Substantia nigra (tissue), 51 donors: ENCODE measurements at places on chromosomes 1 and 21.

- no peak for DNase-seq
Observed at GRCh38 chr1:116389013-116389412, 16.0 kb downstream of the ATP1A1 start.

- no peak for DNase-seq
Observed at GRCh38 chr1:224681816-224682215, 65.7 kb downstream of the CNIH3 start.

DNA sequence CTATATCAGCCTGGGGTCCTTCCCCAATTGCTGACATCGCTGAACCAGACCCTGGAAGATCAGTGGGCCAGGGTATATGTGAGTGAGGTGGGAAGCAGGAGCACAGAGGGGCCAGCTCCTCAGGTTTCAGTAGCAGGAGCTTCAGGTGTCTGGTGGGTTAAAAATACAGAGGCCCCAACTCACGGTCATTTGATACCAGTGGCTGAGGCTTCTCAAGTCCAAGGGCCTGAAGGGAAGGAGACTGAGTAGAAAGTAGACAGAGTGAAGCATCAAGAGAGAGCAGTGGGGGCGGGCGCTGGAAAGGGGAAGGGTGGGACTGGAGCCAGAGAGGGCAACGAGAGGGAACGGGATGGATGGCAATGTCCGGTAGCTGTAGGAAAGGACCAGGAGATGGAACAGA lies 2.0 kb upstream of the CASQ1 start:
- DNase-seq, result no peak

GRCh38 chr1:21059021-21059420 lies 117.7 kb downstream of the EIF4G3 start:
- DNase-seq, result no peak

DNA sequence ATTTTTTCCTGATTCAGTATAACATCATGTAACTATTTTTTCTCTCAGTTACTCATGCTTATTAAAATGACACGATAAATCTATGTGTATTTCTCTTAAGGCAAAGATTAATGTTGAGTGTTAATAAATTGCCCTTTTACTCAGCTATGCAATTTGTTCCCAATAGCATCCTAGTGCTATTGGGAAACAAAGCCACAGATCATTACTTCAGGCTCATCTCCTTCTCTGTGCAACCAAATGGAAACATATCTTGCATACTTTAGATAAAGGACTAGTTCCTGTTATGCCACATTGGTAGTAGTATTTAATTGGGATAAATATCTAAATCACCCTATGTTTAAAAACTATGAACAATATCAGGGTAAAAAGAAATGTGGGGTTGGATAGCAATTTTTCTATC lies 106.2 kb downstream of the PLPPR4 start:
- no peak for DNase-seq

DNA sequence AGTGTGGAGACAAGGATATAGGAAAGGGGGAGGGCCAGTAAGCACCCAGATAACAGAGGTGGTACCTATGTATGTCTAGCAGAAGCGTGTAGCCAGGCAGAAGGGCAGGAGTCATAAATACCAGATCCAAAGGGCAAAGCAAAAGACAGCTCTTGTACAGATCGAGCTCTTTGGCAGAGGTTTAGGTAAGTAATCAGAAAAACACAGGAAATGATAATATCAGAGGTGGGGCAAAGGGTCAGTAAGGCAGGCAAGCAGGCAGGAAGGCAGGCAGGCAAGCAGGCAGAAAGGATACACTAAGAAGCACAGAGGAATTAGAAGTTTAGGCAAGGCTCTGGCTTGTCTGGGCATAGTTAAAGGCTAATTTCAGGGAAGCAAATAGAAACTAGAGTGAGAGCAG lies 22.7 kb upstream of the SLFNL1 start:
- DNase-seq, result no peak

GRCh38 chr1:33928251-33928650 lies 64.4 kb downstream of the HMGB4 start:
- DNase-seq, result no peak

DNA sequence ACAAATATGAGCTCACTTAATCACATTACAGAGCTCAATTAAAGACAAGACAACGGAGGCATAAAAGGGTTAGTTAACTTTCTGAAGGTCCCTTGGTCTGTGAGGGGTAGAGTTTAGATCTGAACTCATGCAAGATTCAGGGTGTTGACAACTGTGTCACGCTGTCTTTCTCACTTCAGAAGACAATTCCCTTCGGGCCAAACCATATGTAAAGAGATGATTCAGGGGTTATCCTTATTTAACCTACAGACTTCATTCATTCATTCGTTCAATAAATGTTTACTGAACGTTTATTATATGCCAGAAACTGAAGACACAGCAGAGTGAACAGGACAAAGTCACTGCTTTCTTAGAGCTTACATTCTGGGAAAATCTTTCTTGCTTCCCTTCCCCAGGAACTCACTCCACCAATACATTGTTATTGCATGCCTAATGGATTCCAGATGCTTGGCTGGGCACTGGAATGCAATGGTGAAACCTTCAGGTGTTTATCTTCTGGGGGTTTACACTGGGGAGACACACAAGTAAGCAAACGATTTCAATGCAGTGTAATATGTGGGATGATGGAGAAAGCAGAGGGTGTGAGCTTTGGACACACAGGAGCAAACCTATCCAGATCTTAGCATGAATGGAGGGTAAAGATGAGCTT lies 6.4 kb downstream of the XCL1 start:
- DNase-seq, result no peak

- DNase-seq, result no peak
Observed at GRCh38 chr1:67482733-67483482, 52.7 kb upstream of the SERBP1 start.

- DNase-seq, result no peak
Observed at GRCh38 chr1:23615423-23615822, 56.1 kb upstream of the ID3 start.

GRCh38 chr21:35504951-35505466 lies 455.9 kb upstream of the RUNX1 start:
- DNase-seq, result no peak

GRCh38 chr21:23045955-23046354 lies 2047.7 kb downstream of the NCAM2 start:
- no peak for DNase-seq

DNA sequence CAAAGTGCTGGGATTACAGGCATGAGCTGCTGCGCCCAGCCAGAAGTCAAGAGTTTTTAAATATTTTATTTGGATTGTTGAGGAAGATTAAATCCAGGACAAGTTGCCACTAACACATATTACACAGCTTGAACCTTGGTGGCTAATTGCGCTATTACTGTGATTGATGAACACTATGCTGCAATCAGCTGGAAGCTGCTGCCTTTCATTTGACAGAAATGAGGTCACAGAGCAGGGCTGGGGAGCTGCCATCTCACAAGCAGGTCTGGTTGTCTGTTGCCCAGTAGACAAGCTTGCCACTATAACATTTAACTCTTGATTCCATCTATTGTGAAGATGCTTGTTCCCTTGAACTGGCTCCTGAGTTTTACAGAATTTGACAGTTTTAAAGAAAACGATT lies 37.4 kb upstream of the NRDC start:
- no peak for DNase-seq

- no peak for DNase-seq
Observed at GRCh38 chr1:59682396-59683080, 132.2 kb upstream of the HOOK1 start.

DNA sequence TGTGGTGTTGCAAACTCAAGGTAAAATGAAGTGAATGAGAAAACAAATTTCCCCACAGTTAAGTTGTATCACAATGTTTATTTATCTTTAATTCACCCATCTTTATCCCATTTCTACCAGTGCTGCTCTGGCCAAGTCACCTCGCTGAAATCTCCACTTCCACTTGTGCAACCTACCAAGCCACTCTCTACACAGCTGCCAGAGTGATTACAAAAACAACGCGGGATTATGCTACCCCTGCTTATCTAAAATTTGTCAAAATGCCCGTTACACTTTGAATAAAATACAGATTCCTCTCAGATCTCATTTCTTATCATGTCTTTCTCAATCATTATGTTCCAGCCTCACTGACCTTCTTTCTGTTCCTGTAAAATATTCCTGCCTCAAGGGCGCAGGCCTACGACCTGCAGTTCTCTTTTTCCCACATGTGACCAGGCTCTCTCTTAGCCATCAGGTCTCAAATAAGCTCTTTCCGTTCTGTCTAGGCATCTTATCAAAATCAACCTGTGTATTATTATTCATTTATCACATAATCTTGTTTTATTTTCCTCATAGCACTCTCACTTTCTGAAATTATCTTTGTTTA lies 95.6 kb downstream of the NTMT2 start:
- no peak for DNase-seq

DNA sequence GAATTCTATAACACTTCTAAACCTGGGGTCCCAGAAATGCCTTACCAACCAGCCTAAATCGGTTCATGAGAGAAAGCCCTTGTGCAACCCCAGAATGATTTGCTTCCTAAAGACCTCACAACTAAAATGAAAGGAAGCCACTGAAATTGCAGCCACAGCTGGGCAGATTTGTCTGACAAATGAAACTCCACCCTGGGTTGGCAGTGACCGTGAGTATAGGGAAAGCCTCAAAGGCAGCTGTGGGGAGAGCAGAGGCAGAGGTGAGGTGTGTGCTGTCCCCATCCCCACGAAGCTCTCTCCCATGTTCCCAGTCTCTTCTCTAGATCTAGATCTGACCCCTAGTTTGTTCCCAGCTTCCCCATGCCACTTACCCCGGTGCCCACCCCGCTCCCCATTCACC lies 23.1 kb downstream of the RHBDL2 start:
- no peak for DNase-seq

- DNase-seq, result no peak
Observed at GRCh38 chr21:15436031-15436430, 293.8 kb upstream of the USP25 start.

GRCh38 chr1:78178816-78179215 lies 133.1 kb downstream of the GIPC2 start:
- no peak for DNase-seq

DNA sequence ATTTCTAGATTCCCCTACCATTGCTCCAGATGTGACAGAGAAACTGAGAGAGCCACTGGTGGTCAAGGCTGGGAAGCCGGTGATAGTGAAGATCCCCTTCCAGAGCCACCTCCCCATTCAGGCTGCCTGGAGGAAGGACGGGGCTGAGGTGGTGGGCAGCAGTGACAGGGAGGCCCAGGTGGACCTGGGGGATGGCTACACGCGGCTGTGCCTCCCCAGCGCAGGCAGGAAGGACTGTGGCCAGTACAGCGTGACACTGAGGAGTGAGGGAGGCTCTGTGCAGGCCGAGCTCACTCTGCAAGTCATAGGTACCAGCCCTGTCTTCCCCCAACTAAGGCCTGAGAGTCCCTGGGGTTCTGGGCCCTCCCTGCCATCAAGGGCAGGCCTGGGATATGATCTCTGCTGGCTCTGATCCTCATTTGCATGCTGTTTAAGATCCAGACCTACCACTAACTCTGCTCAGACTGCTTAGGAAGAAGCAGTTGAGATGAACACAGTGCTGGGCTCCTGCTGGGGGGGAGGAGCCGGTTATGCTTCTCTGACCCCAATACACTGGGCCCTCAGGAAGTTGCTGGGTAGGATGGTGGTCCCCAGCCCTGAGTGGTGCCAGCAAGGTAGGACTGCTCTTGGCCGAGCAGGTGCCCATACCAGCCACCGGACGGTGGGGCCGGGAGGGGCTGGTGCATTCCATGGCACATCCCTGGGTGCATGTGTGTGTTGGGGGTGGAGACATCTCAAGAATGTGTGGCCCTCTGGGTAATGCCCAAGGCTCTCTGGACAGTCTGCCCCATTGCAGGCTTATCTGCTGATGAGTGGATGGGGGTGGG lies 25.1 kb downstream of the IGFN1 start:
- no peak for DNase-seq

- DNase-seq, result no peak
Observed at GRCh38 chr1:45620588-45621500, 3.0 kb downstream of the CCDC17 start.

DNA sequence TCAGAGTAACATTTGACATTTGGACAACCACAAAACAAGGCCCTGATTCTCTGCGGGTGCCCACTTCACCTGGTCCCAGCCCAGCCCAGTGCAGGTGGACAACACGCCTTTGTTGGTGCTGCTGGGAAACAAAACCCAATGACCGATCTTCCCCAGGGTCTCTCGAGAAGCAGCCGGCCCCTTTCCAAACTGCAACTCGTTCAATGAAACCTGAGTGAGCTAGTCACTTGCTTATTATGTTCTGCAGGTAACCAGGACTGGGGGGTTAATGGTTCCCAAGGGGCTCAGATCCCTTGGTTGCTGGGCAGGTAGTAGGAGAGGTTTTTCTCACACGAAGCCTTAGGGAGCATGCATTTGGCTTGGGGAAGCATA lies 42.9 kb downstream of the ABCG1 start:
- no peak for DNase-seq

DNA sequence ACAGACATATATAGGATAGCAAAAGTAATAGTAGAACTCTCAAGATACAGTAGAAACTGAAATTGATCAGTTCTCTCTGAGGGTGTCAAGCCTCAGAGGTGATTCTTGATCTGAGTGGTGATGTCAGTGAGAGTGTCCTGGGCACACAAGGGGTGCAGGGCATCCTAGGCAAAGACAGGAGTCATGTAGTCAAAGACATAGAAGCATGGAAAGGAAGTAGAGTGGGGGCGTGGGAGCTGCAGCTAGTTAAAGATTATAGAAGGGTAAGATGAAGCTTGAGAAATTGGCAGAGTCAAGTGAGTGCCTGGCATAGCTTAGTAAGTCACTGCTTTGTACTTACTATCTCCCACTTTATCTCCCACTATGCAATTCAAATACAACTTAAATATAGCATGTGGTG lies 22.8 kb downstream of the CDC7 start:
- no peak for DNase-seq
